ENCODE measurements at places on chromosomes 7 and 10.

DNA sequence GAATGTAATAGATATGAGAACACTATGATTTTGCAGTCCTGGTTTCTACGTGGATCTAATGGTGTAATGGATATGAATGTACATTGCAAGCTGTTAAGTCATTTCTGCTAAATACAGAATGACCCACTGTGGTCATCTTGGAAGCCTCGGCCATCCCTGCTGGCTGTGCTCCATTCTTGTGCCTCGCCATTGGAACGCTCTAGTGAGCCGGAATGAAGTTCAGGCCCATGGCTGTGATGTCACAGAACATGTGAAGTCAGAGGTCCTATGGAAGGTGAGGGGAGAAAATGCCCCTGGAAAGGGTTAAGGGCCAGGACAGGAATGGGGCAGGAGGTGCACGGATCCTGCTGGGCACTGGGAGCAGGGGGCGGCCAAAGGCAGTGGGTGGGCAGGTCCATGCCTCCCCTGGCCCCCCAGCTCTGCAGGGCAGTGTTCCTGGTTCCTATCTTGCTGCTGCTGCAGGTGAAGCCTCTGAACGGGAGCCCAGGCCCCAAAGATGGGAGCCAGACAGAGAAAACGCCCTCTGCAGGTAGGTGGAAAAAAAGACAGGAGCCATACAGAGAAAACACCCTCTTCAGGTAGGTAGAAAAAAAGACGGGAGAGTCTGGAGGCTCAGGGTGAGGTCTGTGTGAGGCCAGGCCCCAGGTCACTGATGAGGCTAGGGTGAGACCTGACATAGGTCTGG, at the start of gene LLCFC1:
TSS of gene LLCFC1 (plus strand) at position 259 of the 685 bp plus-strand sequence. CDS start at position 397, 138 bp downstream.
- peak; percentile 35 for DNase-seq

DNA sequence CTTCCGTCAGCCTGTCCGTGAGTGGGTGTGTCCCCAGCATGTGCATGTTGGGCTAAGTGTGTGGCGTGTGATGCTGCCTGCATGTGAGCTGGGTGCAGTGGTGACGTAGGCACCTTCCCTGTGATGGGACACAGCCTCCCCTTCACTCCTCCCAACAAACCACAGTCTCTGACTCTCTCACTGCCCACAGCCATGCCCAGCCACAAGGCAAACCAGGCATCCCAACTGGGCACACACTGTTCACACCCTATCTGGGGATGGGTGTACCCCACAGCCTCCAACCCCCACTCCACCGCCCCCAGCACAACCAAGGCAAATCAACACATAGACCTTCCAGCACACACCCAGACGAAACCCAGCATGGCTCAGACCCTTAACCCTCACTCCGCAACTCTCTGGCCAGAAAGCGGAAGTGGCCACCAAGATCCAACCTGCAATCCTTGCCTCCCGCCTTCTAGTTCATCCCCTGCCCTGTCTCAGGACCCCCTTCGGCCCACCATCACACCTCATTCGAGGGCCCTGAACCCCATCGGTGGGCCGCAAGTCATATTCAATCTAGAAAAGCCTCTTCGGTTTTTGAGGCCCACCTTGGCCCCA, 10.4 kb downstream of the PSD start:
- no peak for DNase-seq

- no peak for DNase-seq
These were observed 24.8 kb downstream of the CCSER2 start for GRCh38 chr10:84353052-84353803.

DNA sequence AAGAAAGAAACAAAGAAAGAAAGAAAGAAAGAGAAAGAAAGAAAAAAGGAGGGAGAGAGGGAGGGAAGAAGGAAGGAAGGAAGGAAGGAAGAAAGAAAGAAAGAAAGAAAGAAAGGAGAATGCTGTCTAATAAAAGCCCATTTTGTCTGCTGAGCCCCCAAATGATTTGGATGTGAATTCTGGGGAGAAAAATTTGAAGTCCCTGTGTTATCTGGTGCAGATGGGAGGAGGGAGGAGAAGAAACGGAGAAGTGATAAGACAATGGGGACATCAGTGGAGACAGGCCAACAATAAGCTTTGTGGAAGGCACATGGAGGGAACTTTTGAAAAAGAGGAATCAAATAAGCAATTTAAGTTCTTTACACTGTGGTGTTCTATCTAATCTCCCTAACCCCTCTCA, 24.6 kb upstream of the TMEM273 start:
- no peak for DNase-seq

DNA sequence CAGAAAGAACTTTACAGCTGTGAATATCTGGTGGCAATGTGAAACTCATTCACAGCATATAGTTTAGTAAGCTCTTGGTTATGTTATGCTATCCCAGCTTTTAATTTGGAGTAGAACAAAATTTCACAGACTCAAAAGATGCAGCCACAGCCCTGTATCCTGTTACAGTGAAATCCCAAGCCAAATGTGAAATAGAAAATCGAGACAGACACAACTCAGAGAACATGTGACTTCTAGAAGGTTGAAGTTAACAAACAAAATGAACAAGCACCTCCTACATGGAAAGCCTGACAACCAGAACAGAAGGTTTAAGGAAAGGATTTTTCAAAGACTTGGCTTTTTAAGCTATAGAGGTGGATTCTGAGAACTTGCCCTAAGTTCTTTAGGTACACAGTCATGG, 39.6 kb downstream of the JAZF1 start:
- DNase-seq, result no peak

- no peak for DNase-seq
These were observed 130.0 kb downstream of the THSD7A start for GRCh38 chr7:11701829-11702560.

DNA sequence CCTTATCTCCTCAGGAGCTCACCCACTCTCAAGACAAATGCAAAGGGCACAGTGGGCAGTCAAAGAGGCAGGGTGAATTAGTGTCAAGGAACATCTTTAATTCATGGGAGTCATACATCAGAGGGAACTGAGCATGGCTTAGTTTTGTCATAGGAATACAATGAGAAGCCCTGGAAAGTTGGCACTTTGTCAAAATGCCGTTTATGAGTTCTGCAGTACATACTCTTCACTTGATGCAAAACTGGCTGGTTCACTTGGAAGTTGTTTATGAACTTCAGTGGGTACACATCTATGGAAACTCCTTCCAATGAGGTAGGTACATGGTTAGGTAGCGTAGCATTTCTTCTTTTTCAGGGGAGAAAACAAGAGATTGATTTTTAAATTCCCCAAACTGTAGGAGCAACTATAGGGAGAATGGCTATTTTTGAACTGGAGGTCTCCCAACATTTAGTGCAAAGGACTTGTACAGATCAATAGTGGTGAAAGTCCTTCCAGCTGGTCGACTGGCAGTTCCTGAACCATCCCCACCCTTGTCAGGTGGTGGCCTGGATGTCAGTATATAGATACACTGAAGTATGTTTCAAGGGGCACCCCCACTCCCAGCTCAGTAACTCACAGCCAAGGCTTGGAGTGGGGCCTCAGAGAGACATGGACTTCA, 580.5 kb downstream of the REEP3 start:
- peak; percentile 67 for DNase-seq

Measured in PC-3 (cell line).